Dermis blood vessel endothelial cell (primary cell): ENCODE measurements at places on chromosomes 1 and 21.

DNA sequence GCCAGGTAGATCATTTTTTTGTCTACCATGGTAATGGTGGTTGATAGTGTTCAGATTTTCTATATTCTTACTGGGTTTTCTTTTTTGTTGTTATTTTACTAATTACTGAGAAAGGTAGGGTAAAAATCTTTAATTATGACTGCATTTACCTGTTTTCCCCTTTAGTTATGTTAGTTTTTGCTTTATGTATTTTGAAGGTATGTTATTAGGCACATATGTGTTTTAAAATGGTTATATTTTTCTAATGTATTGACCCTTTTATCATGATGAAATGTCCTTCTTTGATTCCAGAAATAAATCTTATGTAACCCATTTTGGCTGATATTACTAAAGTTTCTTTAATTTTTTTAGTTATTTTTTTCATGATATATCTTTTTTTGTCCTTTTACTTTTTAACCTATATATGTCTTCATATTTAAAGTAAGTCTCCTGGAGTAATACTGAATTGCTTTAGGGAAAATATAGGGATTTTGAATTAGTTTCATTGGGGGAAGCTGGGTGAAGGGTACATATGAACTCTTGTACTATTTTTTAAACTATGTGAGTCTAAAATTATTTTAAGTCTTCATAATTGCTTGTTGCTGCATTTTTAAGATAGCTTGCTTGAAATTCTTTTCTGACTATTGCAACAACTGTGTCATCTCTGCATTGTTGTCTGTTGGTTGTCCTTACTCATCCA lies 22.4 kb downstream of the SLC35A3 start:
- DNase-seq: no peak

DNA sequence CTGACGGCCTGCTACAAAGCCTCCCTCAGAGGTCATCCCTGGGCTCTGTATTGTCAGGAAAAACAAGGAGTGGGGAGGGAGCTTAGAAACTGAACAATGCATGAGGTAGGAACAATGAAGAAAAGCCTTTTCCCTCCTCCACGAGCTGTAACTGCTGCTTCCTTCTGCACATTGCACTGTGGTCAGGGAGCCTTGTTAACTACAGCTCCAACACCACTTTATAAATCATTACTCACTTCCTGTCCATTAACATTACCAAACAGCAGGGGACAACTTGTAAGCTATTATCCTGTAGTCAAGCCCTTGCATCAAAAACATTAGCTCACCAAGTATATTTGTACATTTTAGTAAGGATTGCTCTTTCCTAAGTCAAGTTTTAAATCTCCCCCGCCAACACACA lies 336.0 kb upstream of the NR5A2 start:
- peak; percentile 97 for DNase-seq

DNA sequence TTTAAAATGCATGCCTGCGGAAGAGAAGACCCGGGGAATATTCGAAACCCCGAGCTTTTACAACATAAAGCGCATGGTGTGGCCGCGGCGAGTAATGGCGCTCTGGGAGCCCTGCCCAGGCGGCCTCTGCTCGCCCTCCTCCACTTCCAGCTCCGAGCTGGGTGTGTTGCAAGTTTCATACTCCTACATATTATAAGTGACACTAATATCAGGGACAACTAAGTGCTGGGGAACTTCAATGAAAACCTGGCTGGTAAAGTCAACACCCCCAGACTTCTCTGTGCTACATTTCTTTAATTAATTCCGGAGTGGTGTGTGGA lies 11.8 kb downstream of the SIM2 start:
- DNase-seq: no peak

GRCh38 chr1:24909388-24909898 lies 20.6 kb downstream of the RUNX3 start:
- DNase-seq: peak; percentile 82
